ENCODE measurements at places on chromosomes 3 and 15. TPM values are rescaled to one million over a fixed set of nuclear protein-coding genes. Genes with fewer than 3 reads are reported as not detected.

Gene LRRK1
- total RNA-seq, result 34.0 TPM

Gene GRK7
- 0.23 TPM for total RNA-seq

Gene THAP10
- 1.7 TPM for total RNA-seq

Gene ROBO2
- 1.3 TPM for total RNA-seq

Gene APBA2
- 2.1 TPM for total RNA-seq

Gene TLR9
- total RNA-seq, result 0.81 TPM

Gene PSMA4
- total RNA-seq, result 88.5 TPM

DNA sequence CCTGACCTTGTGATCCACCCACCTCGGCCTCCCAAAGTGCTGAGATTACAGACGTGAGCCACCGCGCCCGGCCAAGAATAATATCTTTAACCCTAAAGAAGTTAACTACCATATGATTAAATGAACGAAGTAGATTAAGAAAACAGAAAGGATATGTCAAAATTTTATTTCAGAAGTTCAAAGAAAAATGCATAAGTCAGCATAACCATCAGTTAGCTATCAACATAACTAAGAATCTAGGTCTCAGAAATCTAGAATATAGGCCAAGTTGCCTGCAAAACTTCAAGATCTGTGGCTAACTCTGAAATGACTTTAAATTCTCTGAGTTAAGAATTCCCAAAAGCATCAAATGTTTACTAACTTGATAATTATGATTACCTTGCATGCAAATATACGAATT, 38.0 kb downstream of the INO80 start:
- no peak for DNase-seq

DNA sequence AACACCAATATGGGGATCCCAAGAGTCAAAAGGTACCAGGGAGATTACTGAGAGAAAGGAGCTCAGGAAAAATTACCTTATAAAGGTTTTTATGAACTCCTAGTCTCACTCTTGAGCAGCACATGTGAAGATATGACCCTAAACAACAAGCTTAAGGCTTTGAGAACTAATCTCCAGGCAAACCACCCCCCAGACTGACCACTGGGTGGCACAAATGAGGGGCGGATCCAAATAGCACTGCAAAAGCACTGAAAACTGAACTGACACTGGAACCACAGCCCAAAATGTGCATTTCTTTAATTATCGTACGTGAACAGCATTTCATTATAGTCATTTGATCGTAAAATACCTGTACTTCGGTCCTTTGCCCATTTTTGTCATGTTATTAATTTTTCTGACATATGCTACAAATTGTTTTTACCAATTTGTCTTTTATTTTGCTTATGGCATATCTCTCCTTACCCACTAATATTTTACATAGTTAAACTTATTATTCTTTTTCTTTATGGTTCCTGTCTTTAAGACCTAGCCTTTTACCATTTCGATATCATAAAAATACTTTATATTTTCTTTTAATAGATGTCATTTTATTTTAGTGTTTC, 31.5 kb upstream of the TFDP2 start:
- DNase-seq, result no peak

- no peak for DNase-seq
These were observed 268.0 kb downstream of the NR2F2 start for GRCh38 chr15:96598514-96598913.

GRCh38 chr3:16066975-16067374, 107.5 kb upstream of the GALNT15 start:
- DNase-seq, result no peak

DNA sequence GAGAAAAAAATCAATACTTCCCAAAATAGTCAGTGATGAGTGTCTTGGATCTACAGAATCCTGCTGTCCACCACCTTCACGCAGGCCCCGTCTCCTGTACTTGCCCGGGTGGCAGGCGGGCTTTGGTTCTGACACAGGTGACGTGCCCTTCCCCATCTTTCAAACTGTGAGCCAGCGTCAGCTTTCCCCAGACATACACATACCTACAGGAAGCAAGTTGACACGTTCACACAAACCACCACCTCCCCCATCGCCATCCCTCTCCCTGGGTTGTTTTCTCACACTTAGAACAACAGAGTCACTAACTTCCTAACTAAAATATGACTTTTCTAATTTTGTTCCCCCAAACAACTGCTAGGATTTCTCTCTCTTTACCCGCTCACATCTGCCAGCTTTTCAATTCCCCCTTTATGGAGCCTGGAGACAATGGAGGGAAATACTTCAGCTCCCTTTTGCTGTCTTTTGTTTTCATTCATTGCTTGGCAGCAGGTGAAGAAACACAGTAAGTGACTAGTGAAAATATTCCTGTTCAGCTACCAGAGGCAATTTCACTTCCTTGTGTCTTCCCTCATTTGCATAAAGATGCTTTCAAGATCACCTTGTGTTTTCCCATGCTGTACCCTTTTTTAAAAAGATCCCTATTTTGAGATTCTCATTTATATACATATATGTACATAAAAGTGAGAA, 248.3 kb downstream of the SLCO3A1 start:
- no peak for DNase-seq

GRCh38 chr3:72194458-72194857, 409.5 kb upstream of the PROK2 start:
- DNase-seq, result no peak

GRCh38 chr3:82004266-82004665, 242.8 kb upstream of the GBE1 start:
- DNase-seq, result no peak

- DNase-seq, result no peak
These were observed 201.1 kb downstream of the TLE3 start for GRCh38 chr15:69896606-69897005.

DNA sequence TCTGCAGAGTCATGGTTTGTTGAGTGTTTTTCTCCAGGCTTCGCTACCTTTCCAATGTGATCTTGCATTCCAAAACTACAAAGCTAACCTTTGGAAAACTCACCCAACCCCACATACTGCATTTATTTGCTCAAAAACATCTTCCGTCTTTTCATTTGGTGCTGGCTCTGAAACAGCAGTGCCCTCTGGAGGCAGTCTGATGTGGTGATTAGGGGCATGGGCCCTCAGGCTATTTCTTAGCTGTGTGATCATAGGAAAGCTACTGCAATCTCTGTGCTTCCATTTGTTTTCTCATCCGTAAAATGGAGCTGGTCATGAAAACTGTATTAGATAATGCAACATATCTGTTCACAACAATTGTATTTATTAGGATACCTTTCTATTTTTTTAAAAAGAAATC, 47.0 kb downstream of the MTHFS start:
- DNase-seq, result no peak

GRCh38 chr15:58477170-58477569, 45.4 kb downstream of the LIPC start:
- no peak for DNase-seq

DNA sequence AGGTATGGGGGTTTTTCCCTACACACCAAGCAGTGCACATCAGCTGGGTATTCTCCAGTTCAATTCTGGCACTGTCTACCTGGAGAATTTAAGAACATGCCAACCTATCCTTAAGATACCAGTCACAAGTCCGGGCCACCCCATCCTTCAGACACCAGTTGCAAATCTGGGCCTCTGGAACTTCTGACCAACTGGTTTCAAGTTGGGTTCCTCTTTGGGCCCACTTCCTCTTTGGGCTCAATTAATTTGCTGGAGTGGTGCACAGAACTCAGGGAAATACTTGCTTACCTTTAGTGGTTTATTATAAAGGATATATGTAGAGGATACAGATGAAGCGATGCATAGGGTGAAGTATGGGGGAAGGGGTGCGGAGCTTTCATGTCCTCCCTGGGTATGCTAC, 25.3 kb downstream of the GLCE start:
- no peak for DNase-seq

DNA sequence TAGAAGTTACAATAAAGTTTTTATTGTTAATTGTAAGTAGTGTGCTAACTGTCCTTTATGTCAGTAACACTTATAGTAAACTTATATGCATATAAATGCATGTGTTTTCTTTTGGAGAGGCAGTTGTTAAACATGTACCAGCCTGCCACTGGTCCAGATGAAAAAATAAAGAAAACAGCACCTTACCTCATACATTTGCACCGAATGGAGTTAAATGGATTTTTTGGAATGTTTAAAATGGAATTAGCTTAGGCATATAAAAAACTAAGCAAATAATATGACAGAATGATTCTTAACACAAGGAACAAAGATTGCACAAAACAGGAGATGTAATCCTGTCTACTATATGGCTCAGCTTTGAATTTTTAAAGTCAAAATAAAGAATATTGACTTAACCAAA, 50.2 kb upstream of the ALDH1A3 start:
- DNase-seq, result no peak

- no peak for DNase-seq
These were observed 47.1 kb downstream of the LMCD1 start for GRCh38 chr3:8548502-8549275.

DNA sequence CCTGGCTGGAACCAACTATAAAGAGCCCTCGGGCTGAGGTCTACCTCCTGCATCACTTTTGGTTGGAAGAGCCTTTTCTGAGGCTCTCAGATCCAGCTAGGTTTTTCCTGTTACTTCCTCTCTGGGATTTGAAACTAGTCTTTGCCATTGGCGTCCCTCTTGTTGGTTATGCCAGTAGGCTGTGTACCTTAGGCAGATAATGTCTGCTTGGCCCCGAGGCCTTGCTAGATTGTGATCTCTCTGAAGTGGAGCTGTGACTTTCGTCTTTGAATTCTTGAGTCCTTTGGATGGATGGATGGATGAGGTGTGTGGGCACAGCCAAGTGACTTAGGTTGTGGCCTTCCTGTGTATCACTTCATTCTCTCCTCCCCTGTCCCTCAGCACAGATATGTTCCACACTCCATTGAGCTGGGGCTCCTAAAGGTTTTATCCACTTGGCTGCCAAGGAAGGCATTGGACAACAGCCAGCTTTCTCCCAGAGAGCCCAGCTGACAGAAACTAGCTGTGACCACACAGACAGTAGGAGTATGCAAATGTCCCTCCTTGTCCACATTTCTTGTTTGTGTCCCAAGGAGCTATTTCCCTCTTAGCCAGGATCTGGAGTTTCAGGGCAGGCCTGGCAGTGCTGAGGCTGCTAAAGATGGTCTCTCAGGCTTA, 7.9 kb upstream of the DNAJC17 start:
- no peak for DNase-seq

GRCh38 chr3:23665741-23666140, 140.0 kb upstream of the UBE2E1 start:
- DNase-seq, result no peak

DNA sequence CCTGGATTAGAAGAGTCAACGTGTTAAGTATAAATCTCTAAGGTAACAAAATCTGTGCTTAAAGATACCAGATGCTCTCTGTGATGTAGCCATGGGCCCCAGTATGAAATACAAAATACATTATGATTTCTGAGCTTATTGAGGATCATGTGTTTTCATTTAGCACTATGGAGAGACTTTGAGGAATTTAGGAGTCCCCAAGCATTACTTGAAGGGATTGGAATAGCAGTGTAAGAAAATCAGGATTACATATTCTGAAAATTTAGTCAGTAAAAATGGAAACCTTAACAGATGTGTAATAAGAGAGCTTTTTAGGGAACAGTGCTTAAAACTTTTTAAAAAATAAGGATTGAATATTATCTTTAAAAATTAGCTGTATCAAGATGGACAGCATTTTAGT, 35.5 kb downstream of the ECT2 start:
- no peak for DNase-seq

DNA sequence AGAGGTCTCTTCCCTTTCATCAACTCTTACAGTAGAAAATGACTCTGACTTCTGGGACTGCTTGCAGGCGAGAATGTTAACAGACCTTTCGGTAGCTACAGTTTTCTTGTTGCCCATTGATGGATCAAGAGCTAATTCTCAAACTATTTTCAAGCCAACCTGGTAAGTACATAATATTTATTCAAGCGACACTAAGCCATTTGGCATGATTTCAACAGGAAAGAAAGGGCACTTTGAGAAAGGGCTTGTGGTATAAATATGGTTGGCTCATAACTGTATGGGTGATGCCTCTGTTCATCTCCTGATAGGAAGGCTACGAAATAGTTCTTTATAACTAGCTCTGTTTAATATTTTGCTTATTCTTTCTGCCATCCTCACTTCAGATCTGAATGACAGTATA, 196.2 kb upstream of the CNTN4 start:
- no peak for DNase-seq

GRCh38 chr15:29233566-29233965, 36.1 kb downstream of the NSMCE3 start:
- DNase-seq, result no peak

DNA sequence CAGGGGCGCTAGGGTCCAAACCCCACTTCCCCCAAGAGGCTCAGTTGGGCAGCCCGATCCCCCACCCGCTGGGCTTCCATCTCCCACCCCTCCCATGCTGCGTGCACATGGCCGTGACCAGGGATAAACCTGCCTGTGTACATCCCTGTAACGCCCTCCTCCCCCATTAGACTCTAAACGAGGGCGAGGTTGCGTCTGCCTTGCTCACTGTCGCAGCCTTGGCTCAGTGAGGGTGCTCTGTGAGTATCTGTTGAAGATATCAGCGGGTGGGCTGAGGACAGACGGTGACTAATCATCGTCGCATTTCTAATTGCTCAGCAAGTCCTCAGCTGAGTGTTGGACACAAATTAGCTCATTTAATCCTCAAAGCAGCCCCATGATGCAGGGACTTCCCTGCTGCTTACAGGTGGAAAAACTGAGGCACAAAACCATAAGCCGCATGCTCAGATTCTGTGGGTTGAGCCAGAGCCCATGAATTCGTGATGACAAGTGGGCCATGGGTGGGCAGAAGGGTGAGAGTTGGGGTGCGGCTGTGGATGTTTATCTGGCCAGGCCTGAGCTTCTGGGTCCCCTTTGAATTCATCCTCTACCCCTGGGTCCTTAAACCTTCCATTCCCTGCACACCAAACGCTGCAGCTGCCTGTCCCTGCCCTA, 26.0 kb downstream of the FBLN2 start:
- DNase-seq, result no peak
